Right atrium auricular region (tissue), 2 donors: ENCODE measurements at places on chromosomes 5 and 9. TPM values are rescaled to one million over a fixed set of nuclear protein-coding genes. Genes with fewer than 3 reads are reported as not detected.

GRCh38 chr9:94865582-94866452 is 139.3 kb downstream of the AOPEP start:
- DNase-seq: no peak

DNA sequence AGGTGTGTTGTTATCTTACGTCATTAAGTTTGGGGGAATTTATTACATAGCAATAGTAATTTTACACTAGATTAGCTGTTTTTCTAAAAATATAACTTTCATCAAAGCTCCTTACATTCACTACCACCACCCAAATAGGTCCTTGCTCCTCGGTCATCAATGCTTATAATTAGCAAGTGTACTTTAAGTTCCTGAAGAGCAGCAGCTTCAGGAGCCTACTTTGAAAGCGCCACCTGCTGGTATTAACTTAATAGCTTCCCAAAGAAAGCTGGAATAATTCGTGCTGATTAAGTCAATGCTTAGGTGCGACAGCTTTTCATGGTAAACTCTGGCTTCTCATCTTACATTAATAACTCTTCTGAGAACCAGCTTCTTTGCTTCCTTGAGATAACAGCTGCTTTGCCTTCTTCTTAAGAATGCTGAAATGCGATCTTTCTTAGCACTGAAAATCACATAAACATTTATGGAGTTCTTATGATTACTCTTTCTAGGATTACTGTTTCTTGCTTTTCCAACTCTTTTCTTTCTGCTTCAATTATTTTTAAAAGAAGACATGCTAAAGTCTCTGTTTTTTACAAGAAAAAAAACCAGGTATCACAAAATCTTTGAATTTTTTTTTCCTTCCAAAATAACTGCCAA is 10.0 kb upstream of the C5 start:
- DNase-seq: no peak

DNA sequence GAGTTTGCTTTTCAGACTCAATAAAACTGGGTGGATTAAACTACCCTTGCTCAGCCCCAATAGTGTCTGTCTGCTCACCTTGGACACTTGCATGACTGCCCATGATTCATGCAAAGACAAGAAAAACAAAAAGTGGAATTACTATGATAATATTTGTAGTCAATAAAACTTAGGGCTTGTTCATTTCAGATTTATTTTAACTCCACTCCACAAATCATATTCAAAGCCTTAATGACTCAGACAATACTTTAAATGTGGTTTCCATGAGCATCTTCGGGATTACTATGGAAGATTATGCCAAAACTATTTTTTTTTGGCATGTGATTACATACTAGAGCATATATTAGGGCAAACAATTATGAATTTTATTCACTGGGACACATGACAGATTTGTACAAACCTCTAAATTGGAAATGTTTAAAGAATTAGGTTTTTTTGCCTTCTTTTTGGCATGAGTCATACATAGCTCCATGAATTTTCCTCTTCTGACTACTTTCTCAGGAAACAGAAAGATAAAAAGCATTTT is 468.9 kb downstream of the ACTL7B start:
- no peak for DNase-seq

DNA sequence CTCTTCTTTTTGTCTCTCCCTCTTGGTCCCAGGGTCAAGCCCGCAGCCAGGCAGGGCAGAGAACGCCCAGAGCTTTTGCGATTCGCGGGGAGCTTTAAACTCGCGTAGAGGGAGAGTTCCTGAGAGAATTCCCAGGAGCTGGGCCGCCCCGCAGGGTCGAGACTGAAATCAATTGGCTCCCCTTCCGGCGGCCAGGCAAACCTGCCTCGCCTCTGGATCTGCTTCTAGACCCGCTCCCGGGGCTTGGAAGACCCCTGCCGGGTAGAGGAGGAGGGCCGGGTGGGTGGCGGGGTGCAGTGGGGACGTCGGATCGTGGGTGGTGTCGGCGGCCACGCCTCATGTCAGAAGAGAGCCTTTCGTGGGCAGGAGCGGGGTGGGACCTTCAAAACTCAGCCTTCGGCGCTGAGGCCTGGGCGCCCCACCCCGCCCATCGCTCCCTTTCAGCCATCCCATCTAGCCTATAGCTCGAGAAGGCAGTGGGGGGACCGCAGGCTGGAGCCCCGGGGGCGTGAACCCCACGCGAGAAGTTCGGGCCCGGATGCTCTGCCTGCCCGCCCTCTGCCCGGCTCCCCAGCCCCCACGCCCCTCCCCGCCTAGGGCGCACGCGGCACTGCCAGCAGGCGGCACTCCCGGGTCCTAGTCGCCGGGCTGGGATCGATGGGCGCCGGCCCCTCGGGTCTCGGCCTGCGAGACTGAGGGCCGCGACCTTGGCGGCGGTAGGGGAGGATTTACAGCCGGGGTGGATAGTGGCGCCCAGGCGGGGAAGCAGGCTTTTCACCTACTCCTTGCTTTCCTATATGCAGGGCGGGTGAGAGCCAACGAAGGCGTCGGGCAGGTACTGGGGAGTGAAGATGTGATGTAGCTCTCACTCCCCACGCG is 6.1 kb downstream of the PRDM6 start:
- no peak for DNase-seq

- DNase-seq: no peak
Observed at GRCh38 chr9:5569409-5569808, 59.1 kb downstream of the PDCD1LG2 start.

GRCh38 chr5:74155501-74155900 is 485.0 kb downstream of the ENC1 start:
- DNase-seq: no peak

- peak; percentile 78 for DNase-seq
Observed at GRCh38 chr9:131618071-131618479, 72.8 kb downstream of the PRRT1B start.

- DNase-seq: peak; percentile 30
Observed at GRCh38 chr9:92637886-92638620, 31.9 kb downstream of the IPPK start.

DNA sequence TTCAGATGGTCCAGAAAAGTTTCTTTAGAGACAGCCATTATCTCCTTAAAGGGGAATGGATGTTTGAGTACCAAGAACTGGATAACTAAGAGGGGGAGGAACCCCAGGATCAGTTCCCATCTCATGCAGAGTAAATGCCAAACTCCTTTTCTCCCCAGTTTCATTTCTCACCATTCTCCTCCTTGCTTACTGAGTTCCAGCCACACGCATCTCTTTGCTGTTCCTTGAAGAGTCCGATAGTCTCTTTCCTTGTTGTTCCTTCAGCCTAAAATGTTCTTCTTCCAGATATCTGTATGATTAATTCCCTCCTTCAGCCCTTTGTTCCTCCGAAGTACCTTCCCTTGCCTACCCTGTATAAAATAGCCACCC is 30.0 kb downstream of the KDM4C start:
- DNase-seq: no peak

DNA sequence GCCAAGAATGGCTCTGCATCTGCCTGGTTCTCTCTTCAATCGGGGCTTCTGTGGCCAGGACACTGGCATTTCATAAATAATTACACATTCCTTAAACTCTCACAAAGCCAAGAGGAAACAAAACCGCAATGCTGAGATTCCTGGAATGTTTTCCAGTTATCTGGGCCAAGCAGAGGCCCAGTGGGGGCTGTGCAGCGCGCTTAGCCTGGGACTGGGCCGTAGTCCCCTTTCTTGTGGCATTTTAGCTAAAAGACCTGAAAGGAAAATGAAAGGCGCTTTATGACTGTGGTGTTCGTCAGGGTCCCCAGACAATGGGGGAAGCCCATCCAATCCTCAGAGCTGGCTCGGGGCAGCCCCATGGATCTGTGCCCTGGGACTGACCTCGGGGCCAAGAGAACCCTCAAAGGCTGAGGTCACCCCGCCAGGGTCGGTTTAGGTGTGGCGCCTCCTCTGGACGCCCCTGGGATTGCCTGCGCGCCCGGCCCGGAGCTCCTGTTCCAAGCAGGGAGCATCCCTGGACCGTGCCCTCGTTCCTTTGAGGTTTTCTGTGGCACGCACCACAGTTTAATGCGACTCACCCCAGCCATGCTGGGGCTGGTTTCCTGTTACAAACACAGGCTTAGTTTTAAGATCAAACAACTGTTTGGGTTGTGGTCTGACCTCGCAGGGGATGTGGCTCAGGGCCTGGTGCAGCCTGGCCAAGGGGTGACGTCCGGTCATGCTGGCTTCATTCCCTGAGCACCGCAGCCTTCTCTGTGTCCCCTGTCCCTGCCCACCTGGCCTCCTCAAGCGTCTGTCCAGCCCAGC is 51.5 kb upstream of the NKD2 start:
- no peak for DNase-seq

DNA sequence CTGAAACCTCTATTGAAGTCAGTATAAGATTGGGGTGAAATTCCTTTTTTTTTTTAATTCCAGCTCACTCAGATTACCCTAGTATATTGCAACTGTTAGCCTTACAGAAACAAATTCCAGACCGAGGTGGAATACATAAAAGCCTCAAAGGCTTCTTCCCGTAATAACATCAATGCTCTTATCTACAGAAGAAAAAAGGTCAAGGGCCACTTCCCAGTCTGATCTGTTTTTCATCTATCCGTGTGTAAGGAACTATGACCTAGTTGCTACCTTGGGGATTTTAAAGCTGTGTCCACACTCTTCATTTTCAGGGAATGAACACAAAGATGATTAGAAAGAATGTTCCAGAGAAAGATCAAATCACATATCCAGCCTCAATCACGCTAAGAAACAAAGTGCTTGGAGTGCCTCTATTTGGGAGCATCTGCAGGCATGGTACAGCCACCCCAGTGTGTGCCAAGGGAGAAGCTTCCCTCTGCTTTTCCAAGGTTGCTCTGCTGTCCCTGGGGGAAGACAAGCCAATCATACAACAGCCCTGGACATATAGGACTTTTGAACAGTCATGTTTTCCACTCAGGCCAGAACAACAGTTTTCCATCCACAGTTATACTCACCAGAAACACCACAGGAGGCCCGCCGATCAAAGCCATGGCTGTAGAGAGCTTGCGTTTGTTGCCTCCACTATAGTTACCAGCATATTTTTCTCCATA is 23.5 kb downstream of the NIPSNAP3B start:
- no peak for DNase-seq

DNA sequence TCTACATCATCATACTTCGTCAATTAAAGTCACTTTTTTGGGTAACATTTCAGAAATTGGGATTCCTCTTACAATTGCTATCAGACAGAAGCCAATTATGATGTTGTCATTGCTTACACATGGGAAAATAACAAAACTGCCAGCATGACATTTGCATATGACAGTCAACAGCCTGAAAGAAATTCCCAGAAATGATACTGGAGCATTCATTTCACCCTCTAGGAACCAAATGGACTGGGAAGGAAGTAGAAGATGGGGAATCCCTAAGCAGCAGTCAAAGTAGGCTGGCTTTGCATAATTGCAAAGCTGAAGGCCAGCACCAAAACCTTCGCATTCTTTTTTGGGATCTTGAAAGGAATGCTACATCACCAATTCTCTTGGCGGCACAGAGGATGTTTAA is 10.7 kb downstream of the HMGCS1 start:
- no peak for DNase-seq

DNA sequence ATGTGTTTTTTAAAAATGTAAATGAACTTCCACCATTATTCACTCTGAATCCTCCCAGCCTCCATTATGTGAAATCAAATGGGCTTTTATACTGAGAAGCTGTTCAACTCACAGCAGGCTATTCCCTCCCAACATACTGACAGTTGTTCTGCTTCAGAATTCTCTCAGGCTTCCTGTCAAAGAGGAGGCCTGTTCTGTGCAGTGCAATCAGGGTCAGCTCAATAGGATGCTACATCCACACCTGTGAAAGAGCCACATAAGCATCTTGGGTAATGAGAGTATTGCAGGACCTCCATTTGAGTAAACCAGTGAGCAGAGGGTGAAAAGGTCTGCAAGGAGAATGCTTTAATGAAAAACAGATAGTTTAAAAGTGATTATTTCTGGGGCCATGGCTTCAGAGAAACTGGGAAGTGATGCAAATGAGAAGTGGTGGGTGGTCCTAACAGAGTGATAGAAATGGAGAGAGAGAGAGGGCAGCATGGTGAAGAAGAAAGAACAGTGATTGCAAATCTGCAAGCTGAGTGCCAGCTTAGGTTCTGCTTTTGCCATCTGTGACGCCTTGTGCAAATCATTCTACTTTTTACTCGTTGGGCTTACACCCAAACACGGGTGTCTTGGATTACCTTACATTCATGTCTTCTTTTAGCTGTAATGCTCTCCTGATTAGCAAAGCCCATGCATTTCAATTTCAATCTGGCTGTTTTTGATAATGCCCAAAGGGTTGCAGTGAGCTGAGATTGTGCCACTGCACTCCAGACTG is 202.5 kb upstream of the NMUR2 start:
- no peak for DNase-seq

- DNase-seq: no peak
Observed at GRCh38 chr5:96297867-96298266, 135.2 kb downstream of the PCSK1 start.

DNA sequence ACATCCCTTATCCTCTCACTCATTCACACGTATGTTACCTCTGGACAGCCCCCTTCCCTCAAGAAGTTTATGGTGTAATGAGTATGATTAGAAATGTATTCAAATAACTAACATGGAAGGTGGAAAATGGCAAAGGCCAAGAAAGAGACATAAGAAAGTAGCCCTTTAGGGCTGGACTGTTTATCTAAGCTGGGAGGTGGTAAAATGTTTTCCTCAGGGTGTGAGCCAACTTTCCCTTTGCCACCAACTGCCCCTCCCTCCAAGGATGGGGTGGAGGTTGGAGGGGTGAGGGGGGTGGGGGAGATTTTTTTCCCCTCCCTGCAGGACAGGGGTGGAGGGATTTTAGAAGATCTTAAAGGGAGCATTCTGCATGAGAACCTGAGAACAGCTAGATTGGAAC is 8.2 kb downstream of the SLC45A2 start:
- DNase-seq: no peak

DNA sequence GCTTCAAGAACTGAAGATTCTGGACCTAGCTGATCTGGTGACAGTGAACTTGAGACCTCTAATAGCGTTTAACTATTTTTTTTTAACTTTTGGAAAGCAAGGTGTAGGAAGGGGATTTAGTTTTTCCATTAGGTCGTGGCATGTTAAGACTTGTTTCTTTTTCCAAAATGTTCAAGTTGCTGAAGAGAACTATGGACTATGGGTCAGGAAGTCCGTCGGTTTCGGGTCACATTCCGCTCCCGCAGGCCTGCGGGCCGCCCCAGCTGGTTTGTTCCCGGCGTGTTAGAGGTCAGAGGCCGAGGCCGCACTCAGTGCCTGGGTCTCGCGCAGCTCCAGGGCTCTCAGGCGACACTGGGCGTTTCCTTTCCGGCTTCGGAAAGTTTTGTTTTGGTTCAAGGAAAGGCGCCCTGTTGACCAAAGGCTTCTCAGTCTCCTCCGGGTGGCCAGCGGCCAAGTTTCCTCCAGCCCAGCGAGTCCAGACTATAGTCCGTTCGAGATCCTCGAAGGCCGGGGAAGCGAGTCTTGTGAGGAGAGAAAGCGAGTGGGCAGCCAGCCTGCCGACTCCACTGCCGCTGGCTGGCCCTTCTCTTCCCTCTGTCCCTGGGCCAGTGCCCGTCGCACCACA is 586 bp upstream of the FCHO2 start:
- DNase-seq: peak; percentile 88

Gene ENTPD8
- total RNA-seq: not detected

Gene C5orf46
- 2.7 TPM for total RNA-seq

Gene SKP2
- 3.7 TPM for total RNA-seq

Gene MARCOL
- total RNA-seq: not detected

Gene CATSPER3
- total RNA-seq: 0.44 TPM

Gene ADAMTS2
- 13.6 TPM for total RNA-seq

Gene CCDC183
- 2.3 TPM for total RNA-seq
